Fibroblast of lung (primary cell): ENCODE measurements at places on chromosomes 6 and 20.

GRCh38 chr6:90151576-90152422, 144.8 kb downstream of the BACH2 start:
- DNase-seq: no peak

GRCh38 chr6:12102350-12102749, 90.2 kb downstream of the HIVEP1 start:
- DNase-seq: no peak

DNA sequence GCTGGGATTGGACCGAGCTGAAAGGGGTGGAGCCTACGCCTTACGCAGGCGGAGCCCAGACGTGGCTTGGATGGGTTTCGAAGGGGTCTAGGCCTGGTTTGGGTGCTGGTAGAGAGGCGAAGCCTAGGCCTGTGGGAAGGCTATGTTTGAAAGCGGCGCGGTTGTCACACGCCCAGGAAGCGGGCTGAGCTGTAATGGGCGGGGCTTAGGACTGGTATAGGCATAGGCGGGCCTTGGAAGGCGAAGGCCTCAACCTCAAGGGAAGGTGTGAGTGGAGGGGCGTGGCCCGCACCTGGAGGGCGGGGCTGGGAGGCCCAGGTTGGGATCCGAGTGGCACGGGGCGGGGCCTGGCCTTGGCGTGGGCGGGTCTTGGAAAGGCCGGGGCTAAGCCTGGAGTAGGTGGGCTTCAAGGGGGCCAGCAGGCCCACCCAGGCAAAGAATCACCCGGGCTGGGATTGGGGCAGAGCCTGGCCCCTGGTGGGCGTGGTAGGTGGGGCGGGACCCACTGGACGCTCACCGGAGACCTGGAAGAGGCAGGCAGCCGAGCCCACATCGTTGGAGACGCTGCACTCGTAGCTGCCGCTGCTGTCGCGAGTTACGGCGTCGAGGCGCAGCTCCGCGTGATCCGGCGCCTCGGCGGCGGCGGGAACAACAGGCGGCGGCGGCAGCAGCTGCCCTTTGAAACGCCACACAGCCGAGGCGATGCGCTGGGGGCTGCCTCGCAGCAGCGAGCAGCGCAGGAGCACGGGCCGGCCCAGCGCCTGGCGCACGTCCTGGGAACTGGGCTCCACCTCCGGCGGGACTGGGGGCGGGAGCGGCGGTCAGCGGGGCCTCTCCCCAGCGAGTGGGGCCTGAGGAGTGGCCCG, 49.0 kb downstream of the MDGA1 start:
- no peak for DNase-seq

DNA sequence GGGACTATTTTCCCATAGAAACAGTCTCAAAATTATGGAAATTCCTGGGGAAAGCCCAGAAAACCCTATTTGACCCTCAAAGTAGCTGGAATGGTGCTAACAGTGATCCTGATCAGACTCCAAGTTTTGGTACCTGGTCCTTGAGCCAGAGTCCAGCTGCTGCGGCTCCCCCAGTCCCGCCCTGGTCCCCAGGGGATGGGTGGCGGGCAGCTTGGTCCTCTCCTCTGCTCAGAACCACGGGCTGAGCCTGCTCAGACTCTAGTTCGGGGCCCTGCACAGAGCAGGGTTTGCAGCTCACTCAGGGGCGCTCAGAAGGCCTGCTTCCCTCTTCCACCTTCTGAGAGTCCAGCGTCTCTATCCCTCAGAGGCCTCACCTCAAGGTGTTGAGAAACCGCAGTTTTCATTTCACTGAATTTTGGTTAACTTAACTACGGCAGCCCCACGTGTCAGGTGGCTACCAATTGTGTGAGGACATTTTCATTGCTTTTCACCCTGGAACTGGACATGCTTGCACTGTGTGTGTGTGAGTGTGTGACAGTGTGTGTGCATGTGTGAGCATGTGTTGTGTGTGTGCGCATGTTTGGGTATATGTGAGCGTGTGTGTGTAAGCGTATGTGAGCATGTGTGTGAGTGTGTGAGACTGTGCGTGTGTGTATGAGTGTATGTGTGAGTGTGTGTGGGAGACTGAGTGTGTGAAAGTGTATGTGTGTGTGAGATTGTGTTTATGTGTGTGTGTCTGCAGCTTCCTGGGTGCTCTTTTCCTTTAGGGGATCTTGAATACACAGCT, 44.2 kb upstream of the PDE10A start:
- no peak for DNase-seq

GRCh38 chr6:144194293-144194810, 44.0 kb downstream of the STX11 start:
- peak; percentile 30 for DNase-seq

GRCh38 chr20:51732096-51732791, 35.9 kb downstream of the ATP9A start:
- DNase-seq: peak; percentile 61

DNA sequence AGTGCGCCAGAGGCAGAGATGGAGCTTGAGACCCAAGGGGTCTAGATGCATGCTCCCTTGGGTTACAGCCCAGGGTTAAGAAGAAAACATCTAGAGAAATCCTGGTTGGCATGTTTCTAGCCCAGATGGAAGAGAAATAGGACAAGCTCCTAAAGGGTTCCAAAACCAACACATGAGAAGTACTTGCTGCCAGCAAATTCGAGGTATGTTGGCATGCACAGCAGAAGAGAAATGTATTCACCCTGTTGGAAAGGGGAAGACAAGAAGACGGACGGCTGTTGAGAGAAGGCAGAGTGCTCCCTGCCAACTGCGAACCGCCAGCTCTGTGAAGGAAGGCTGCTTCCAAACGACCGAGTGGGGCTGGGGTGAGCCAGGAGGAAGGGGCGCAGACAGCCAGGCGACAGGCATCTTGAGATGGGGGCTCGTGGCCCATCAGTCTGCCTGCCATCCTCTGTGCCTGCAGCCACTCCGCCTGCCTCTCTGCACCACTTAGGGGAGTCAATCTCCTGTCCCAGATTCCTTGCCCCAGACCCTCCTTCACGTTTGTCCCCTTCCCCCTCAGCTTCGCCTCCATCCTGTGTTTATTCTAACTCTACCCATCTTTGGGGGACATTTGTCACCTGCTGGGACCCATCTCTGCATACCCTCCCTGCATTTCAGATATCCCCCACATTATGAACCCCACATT, 249.2 kb downstream of the CDC5L start:
- peak; percentile 72 for DNase-seq

DNA sequence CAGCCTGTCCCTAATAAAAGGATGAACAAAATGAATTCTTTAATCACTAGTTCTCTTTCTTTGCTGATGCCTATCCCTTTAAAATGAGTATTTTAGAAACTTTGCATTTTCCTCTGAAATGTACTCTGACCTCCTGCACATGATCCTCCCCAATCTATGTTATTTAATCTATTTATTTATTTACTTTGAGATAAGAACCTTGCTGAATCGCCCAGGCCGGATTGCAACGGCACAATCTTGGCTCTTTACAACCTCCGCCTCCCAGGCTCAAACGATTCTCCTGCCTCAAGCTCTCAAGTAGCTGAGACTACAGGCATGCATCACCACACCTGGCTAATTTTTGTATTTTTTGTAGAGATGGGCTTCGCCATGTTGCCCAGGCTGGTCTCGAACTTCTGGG, 27.9 kb downstream of the ADTRP start:
- no peak for DNase-seq

GRCh38 chr20:35275741-35276251, 2.1 kb downstream of the MMP24OS start:
- no peak for DNase-seq

- no peak for DNase-seq
These were observed 49.1 kb downstream of the GRM4 start for GRCh38 chr6:34096814-34097213.

- DNase-seq: no peak
These were observed 33.4 kb upstream of the IL17A start for GRCh38 chr6:52152711-52153160.

GRCh38 chr20:20447196-20447595, 79.3 kb downstream of the INSM1 start:
- DNase-seq: no peak

DNA sequence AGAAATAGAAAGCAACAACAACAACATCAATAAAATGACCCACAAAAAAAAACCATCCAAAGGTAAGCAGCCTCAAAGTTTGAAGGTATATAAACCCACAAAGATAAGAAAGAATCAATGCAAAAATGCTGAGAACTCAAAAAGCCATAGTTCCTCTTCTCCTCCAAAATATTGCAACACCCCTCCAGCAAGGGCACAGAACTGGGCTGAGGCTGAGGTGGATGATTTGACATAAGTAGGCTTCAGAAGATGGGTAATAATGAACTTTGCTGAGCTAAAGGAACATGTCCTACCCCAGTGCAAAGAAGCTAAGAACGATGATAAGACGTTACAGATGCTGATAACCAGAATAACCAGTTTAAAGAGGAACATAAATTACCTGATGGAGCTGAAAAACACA, 188.8 kb upstream of the BTBD3 start:
- no peak for DNase-seq

GRCh38 chr6:90650041-90650940, 63.4 kb upstream of the MAP3K7 start:
- DNase-seq: no peak

DNA sequence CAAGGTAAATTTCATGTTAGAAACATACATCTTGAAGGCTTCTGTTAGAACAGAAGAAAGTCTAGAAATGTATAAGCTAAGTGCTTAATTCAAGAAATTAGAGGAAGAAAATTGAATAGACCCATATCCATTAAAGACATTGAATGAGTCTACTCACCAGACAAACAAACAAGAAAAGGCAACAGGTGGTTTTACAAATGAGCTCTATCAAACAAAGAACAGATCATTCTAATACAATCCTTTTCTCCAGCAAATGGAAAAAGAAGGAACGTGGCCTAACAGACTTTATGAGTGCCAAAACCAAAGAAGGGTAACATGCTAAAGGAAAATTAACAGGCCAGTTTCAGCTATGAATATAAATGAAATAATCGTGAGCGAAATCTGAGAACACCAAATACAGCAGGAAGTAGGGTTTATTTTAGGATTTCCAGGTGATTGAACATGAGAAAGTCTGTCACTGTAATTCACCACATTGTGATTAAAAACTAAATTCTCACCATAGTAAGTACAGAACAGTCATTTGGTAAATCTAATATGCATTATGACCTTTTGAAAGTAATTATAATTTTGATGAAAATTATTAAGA, 22.6 kb downstream of the MTHFD1L start:
- DNase-seq: no peak

DNA sequence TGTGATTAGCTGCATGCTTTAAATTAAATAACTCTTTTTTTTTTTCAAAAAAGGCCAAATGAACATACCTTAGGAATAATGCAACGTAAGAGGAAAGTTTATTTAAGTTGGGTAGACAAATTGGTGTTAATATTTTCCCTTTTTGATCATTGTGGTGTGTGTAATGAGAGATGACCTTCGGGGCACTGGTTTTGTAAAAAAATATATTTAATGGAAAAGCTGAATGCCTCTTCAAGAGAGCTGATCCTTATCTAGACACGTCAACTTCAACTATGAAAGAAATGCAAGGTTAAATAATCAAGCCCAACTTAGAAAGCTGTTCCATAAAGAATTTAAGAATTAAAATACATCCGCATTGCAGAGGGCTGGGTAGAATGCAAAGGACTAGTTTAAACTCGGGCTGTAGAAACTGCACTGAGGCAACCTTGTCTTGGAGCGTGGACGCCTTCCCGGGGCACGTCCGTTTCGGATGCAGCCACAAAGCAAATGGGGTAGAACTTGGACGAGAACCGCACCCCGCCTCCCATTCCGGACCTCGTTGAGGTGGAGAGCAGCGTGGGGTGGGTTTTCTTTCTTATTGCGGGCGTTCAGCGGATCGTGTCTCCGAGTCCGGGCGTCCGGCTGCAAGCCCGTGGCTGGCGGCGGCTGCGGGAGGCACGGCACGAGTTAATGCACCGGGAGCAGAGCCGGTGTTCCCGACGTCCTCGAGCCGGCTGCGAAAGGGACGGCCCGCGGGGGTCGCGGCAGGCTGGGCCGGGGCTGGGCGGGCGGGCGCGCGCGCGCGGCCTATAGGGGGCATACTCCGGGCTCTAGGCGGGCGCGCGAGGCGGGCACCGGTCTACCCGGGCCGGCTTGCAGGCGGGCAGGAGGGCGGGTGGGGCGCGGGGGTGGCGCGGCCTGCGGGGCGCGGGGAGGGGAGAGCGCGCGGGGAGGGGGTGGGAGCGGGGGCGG, 1.9 kb downstream of the JARID2 start:
- DNase-seq: peak; percentile 72

DNA sequence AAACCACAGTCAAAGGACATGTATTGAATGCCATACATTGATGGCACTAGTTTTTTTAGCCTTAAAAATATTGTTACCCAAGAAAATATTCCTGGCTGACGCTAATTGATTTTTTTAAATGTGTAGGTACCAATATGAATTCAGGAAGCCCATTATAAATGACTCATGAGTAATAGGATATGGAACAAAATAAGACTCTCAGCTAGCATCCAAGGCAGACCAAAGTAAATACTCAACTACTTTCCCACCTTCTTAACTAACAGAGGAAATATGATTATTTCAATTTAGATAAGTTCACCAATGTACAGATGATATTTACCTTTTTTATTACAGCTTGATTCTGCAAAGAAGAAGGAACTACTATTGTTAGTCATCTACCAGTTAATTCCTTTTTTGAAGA, 43.2 kb upstream of the TXNDC5 start:
- DNase-seq: no peak

- peak; percentile 54 for DNase-seq
These were observed 23.6 kb upstream of the SLC4A11 start for GRCh38 chr20:3262566-3262965.

DNA sequence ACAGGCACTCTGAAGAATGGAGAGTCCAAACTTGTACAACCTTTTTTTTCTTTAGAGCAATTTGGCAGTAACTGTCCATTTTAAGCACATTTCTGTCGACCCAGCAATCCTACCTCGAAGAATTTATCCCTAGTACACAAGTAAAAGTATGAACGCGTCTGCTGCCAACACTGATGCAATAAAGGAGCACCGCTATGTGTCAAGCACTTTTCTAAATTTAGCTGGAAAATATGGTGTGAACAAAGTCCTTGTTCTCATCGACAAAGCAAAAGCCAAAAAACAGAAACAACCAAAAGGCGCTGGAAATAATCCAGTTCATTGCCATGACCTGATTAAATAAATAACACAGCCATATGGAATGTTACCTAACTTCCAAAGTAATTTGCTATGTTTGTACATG, 1.1 kb downstream of the DPM1 start:
- DNase-seq: peak; percentile 17

- no peak for DNase-seq
These were observed 904.1 kb upstream of the MANEA start for GRCh38 chr6:94673251-94673650.

- DNase-seq: no peak
These were observed 142.6 kb downstream of the CDH26 start for GRCh38 chr20:60100780-60101179.
